ENCODE measurements at places on chromosomes 1 and 21.
A peak's percentile ranks its signal among the peaks of the same experiment; 100 is the strongest.

GRCh38 chr1:241677201-241677600 is 25.1 kb downstream of the WDR64 start:
- peak; percentile 85 for DNase-seq

GRCh38 chr1:180680558-180681144 is 48.8 kb downstream of the XPR1 start:
- no peak for DNase-seq

- no peak for DNase-seq
Measured at GRCh38 chr1:169550294-169550693, 36.0 kb downstream of the F5 start.

GRCh38 chr1:160129046-160129445 is 13.5 kb downstream of the ATP1A2 start:
- no peak for DNase-seq

GRCh38 chr1:245503548-245503947 is 348.8 kb downstream of the KIF26B start:
- no peak for DNase-seq

DNA sequence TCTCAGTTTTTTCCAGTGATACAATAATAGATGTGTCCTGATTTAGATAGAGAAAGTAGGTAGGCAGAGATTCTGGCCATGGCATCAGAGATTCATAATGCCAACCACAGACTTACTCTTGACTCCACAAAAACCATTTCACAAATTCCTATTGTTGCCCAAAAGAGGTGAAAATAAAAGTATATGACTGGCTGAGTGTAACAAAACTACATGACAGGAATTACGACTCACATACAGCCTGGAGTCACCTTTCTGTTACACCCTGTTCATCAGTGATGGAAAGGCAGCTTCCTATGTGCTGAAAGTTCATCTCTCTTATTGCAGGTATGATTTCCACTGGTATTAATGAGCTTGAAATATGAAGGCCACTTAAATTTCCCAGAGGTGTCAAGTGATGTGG is 72.3 kb downstream of the MPZL1 start:
- no peak for DNase-seq

- no peak for DNase-seq
Measured at GRCh38 chr1:54358503-54359168, 47.6 kb downstream of the SSBP3 start.

DNA sequence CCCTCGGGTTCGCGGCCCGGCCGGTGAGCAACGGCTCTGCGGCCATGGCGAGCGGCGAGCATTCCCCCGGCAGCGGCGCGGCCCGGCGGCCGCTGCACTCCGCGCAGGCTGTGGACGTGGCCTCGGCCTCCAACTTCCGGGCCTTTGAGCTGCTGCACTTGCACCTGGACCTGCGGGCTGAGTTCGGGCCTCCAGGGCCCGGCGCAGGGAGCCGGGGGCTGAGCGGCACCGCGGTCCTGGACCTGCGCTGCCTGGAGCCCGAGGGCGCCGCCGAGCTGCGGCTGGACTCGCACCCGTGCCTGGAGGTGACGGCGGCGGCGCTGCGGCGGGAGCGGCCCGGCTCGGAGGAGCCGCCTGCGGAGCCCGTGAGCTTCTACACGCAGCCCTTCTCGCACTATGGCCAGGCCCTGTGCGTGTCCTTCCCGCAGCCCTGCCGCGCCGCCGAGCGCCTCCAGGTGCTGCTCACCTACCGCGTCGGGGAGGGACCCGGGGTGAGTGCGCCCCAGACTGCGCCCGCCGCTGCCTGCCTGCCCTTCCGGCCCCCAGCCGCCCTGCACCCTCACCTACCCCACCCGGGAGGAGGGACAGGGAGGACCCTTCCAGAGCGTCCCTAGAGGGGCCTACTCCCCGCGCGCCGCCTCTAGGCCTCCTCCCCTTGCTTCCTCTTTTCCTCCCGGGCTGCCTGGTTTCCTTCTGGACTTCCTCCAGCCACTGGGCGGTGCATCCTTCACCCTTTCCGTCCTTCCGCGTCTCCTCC is at the start of gene RNPEP:
RNPEP (plus strand) TSS at position 26 of the 757 bp plus-strand sequence; CDS start at position 45, 19 bp downstream.
- DNase-seq: peak; percentile 46

DNA sequence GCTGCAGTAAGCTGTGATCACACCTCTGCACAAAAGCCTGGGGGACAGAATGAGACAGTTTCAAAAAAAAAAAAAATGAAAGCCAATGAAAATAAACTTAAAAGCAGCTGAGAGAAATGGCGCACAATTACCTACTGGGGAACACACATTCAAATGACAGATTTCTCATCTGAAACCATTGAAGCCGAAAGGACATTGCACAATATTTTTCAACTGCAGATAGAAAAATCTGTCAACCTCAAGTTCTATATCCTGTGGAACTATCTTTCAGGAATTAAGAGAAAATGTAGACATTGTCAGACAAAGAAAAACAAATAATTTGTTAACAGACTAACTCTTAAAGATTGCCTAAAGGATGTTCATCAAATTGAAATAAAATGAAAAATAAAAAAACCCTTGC is 442.8 kb downstream of the MATN1 start:
- no peak for DNase-seq

DNA sequence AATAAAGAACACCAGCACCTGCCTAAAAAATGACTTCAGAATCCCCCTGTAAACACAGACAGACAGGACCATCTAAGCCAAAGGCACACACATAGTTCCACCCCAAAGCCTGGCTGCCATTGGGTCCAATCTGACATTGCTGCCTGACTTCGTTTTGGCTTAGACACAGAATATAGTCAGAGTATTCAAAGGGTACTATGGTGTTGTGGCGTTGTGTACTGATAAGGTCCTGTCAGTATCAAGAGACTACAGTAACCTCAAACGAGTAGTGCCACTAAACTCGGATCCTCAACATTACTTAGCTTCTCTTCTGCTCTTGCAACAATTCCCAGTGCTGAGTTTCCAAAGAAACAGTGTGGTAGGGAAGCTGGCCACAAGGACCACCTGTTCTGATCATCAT is 169.3 kb upstream of the NR5A2 start:
- no peak for DNase-seq

DNA sequence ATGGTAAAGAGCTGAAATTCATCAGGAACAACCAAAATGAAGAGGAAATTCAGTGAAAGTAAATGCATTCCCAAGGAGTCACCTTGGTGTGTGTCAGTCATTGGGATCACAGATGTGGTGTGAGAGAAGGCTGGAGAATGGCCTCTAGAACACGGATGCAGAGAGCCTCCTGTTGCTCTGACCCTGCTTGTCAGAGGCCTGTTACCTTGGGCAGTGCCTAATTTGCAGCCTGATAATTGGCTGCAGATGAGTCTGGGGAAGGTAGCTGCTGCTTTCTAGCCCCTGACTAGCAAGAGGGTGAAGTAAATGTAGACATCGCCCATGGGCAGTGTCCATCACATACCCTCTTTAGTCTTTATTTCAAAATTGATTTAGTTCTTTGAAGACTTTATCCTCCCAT is 3.3 kb downstream of the GCSAML start:
- DNase-seq: no peak

GRCh38 chr1:39435597-39435996 is 55.8 kb upstream of the BMP8A start:
- no peak for DNase-seq

DNA sequence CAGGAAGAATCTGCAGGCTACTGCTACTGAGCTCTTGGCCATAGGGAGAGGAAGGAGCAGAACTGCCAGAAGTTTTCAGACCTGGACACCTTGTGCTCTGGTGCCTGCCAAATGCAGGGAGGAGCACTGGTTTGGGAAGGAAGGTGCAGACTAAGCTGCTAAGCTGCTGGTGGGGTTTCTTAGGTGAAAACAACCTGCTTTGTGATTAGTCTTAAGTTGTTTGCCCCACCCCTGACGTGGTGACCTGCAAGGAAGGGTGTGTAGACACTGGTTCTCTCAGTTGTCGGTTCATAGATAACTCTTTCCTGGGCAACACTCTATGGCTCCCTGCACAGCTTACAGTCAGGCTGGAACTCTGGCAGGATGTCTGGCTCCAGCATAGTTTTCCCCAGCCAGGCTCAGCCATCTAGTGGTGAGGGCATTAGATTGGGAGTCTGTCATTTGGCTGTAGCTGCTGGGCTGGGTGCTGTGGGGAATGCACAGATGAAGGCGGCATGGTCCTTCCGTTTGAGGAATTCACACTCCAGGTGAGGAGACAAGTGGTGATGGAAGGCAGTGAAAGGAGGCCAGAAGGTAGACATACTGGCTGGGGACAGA is 10.3 kb upstream of the S100A10 start:
- no peak for DNase-seq

- DNase-seq: no peak
Measured at GRCh38 chr1:70034403-70034802, 171.0 kb downstream of the LRRC40 start.

DNA sequence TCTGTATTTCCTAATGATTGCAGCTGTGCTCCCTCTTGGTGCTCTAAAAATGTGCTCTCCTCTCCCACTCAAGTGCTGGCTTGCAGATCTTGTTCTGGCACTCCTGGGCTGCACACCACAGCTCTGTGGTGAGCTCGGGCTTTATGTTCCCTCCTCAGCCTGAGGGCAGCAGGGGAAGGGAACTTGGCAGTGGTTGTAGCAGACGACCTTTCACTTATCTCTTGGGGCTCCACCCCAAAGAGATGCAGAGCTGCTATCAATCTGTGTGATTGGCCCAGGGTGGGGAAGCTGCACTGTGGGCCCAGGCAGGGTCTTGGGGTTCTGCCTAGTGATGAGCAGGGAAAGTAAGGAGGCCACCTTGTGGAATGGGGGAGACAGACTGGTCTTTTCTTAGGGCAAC is 143.5 kb upstream of the GORAB start:
- no peak for DNase-seq

GRCh38 chr1:99594205-99594604 is 51.7 kb upstream of the PALMD start:
- DNase-seq: no peak

GRCh38 chr1:152667648-152668047 is 4.5 kb downstream of the LCE2D start:
- DNase-seq: no peak

DNA sequence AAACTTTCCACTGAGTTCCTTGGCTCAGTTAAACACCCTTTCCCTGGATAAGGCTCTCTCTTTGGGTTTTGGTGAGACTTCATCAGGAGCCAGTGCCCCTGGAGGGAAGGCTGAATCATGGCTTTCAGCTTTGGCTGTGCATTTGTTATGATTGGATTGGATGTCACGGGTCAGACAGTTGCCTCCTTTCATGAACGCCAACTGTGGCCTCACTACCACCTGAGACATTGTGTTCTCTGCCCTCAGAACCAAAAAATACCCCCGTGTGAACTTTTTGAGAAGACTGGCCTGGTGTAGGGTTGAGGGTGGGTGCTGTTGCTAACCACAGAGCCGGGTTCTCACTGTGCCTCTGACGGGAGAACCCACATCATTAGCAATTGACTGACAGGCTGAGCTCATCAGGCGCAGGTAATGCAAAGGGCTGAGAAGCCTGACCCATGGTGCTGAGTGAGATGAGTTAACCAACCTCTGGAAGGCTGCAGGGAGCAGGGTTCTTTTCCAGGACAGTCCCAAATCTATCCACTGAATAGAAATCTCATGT is 65.6 kb downstream of the HHAT start:
- no peak for DNase-seq

GRCh38 chr1:154193821-154194220 is 1.9 kb upstream of the TPM3 start:
- DNase-seq: no peak

DNA sequence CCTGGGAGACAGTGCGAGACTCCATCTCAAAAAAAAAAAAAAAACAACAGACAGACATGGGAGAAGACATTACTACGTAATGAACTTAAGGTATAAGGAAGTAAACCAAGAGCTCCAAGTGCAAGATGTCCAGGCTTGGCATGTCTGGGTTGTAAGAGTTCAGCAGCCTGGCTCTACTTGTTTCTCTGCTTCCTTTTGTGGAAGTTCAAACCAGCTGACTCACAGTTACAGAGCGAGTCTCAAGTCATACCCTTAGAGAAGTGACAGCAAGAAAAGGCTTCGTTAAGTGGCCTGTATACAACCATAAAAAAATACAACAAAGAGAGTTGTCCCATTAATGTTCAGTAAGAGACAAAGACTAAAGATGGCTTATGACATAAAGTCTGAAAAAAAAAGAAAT is 1.3 kb downstream of the RIT1 start:
- DNase-seq: peak; percentile 39

DNA sequence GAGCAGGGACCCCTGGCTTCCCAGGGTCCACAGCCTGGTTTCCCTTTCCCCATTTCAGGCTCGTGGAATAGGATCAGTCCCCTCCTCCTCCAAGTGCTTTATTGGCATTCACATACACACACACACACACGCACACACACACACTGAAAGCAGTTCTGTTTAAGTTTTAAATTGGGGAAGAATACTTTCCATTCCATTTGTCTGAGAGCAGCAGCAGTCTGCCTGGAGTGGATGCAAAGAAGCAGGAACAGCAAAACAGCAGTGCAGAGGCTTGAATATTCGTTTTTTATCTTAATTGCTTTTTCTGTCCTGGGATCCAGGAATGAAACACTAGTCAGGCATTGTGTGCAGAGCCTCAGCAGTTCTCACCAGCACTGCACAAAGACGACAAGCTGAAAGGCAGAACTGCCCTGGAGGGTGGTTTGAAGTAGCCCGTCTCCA is 7.1 kb downstream of the CYB561D1 start:
- no peak for DNase-seq

GRCh38 chr1:151641229-151641628 is 29.4 kb downstream of the SNX27 start:
- DNase-seq: no peak

DNA sequence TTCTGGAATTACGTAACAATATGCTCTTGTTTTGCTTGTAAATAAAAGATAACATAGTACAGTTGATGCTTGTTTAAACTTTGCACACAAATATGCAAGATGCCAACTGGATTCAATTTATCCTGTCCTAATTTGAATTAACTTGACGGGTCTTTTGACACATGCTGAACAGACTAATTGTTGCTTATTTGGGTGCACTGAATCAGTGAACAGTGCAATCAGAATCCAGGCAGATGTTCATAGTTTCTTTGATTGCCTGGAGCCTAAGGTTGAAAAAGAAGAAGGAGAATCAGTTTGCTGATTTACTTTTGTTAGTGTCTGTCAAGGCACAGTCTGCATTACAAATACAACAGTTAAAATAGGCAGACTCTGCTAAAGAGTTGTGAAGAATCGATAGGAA is 307.9 kb downstream of the COL11A1 start:
- DNase-seq: no peak

- no peak for DNase-seq
Measured at GRCh38 chr1:27398405-27399149, 6.2 kb downstream of the GPR3 start.

DNA sequence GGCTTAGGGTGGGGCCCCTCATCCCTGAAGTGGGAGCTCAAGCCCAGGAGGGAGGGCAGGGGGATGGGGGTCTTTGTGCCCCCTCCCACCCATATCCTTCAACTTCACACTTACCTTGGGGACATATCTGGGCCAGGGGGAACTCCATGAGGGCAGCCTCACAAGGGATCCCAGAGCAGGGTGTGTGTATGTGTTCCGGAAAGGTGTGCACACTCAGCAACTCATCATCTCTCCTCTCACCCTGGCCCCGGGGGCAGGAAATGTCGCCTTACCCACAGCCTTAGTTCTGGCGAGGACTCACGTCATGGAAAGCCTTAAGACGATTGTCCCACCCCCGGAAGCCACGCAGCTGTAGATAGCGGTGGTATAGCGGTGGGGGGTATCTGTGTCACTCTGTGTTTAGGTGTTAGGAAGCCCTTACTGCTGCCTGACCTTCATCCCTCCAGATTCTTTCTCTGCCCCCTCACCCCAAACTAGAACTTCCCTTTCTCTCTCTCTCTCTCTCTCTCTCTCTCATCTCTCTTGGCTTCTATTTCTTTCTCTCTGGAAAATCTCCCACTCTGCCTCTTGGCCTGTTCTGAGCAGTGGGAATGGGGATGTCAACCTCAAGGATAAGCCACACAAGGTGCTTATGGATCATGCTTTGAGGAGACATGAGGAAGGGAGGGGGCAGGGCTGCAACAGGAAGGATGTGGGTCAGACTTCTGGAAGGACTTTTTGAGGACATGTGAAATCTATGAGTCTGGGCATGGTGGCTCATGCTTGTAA is at the start of gene SH2D2A:
SH2D2A (minus strand) TSS at position 288 of the 768 bp plus-strand sequence; CDS start at position 148, 140 bp downstream.
- DNase-seq: peak; percentile 99
